Neural crest cell (in vitro differentiated cells): ENCODE measurements at places on chromosomes 11 and 22. TPM values are rescaled to one million over a fixed set of nuclear protein-coding genes. Genes with fewer than 3 reads are reported as not detected.

The SCGB2A2 gene
- not detected in 2 replicates for total RNA-seq

The MFNG gene
- total RNA-seq = 3.2 and 4.7 TPM in 2 replicates

The FIBP gene
- total RNA-seq = 88.1 and 90.0 TPM in 2 replicates

The HBG2 gene
- not detected in 2 replicates for total RNA-seq

The IL18BP gene
- total RNA-seq = 10.7 and 10.8 TPM in 2 replicates

The RBM4B gene
- 57.0 and 61.9 TPM in 2 replicates for total RNA-seq

The LUZP2 gene
- total RNA-seq = 0.23 and 0.28 TPM in 2 replicates

The ELFN2 gene
- 0.09 and 0.27 TPM in 2 replicates for total RNA-seq

GRCh38 chr11:73287400-73288101 lies 15.4 kb downstream of the P2RY6 start:
- no peaks in the 10 kb centered on the region for H3K36me3 ChIP-seq
- no peak for DNase-seq
- no peak overlapping the region for H3K4me3 ChIP-seq

DNA sequence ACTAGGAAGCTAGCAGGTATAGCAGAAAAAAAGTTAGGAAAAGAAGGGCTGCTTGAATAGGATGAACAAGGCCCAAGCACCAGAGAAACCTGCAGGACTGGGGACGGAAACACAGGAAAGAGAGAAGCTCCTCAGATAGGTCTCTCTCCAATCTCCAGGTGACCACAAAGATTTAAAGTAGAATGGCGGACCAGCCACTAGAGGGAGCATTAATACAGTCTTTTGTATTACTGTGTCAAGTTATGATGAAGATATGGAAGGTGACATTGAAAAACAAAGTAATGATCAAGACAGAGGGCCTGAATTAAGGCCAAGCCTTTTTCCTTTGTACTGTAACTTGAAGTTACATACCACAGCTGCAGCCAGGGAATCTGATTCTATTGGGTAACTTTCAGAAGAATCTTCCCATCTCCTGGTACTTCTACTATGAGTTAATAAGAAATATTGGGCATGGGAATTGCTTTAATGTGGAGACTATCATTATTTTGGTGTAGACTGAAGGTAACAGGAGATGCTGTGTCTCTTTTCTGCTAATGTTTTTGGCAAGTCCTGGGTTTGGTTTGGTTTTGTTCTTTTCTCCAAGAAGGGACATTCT lies 33.8 kb downstream of the OR2AG2 start:
- H3K36me3 ChIP-seq = no peaks in the 10 kb centered on the region
- H3K27ac ChIP-seq = no peak overlapping the region
- H3K4me3 ChIP-seq = no peak overlapping the region
- H3K4me1 ChIP-seq = peaks cover 15% of the 10 kb centered on the region
- DNase-seq = peak; percentile 12

DNA sequence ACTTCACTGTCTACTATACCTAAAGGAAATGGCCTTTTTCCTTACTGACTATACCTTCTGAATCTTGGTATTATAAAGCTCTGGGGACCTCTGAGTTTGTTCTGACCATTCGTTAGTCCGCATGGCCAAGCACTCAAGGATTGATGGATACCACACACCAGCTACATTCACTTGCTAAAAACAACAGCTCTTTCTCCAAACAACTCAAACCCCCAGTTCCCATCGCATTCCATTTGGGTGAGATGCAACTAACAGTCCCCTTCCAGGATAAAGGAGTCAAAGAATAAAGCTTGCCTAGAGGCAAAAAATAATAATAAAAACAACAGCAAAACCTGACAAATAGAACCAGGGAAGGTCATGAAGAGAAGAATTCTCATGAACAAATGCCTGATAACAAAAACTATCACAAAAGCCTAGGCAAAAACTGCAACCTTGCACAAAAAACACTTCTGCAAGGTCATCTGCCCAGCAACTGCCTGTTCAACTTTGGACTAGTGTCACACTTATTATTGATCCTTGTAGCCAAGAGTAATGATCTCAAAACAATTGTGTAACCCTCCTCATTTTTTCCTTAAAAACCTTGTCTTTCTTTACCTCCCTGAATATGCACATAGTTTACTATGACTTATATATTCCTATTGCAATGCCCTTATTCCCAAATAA lies 139.0 kb upstream of the GUCY1A2 start:
- peaks cover 4% of the 10 kb centered on the region for H3K4me1 ChIP-seq
- no peaks in the 10 kb centered on the region for H3K36me3 ChIP-seq
- no peak for DNase-seq
- peaks cover 2% of the 10 kb centered on the region for H3K27me3 ChIP-seq

DNA sequence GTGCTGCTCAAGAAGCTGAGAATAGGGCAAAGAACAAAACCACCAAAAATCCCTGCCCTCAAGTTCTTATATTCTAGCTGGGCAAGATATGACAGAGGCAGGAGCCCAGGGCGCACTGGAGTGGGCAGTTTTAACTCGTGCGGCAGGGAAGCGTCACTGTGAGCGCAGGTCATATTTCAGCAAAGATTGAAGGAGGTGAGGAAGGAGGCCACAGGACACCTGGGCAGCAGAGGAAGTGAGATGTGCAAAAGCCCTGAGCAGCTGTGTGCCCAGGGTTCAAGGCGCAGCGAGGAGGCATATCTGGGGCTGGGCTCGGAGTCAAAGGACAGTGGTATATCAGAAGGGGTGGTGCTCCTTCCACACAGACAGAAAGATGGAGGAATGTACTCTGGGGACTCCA lies 13.5 kb downstream of the KCNC1 start:
- H3K36me3 ChIP-seq = no peaks in the 10 kb centered on the region
- no peaks in the 10 kb centered on the region for H3K27me3 ChIP-seq
- peaks cover under 1% of the 10 kb centered on the region for H3K4me1 ChIP-seq
- no peak for DNase-seq

DNA sequence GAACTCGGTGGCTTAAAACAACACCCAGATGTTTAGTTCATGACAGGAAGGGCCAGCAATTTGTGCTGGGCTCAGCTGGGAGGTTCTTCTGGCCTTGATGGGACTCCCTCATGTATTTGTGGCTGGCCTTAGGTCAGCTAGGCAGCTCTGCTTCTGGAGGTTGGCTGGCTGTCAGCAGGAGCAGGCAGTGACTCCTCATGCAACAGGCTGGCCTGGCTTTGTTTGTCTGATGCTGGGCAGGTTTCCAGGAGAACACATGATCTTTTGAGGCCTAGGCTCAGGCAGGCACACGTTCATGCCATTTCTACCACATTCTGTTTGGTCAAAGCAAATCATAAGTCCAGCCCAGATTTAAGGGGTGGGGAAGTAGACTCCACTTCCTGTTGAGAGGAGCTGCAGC lies 571.2 kb downstream of the TBC1D22A start:
- no peak overlapping the region for H3K4me3 ChIP-seq
- DNase-seq = no peak

DNA sequence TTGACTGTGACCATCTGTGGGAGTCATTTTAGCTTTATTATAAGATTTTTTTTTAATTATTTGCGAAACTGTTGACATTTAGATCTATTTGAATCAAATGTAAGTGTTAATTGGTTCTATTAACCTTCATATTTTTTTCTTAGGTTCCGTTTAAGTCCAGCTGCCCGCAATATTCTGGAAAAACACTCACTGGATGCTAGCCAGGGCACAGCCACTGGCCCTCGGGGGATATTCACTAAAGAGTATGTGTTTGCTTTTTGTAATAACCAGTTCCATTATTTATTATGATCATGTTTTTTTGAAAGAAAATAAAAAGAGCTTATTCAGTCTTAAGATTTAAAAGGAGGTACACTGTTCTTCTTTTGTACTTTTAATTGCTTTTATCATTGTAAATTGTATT lies 43.9 kb downstream of the PDHX start:
- no peak for DNase-seq
- peaks cover 10% of the 10 kb centered on the region for H3K36me3 ChIP-seq
- H3K27ac ChIP-seq = no peak overlapping the region
- H3K27me3 ChIP-seq = no peaks in the 10 kb centered on the region
- H3K4me1 ChIP-seq = no peaks in the 10 kb centered on the region

GRCh38 chr11:86663291-86663690 lies 9.1 kb downstream of the ME3 start:
- DNase-seq = no peak
- H3K27ac ChIP-seq = no peak overlapping the region
- no peak overlapping the region for H3K4me3 ChIP-seq
- no peaks in the 10 kb centered on the region for H3K27me3 ChIP-seq
- peaks cover 10% of the 10 kb centered on the region for H3K36me3 ChIP-seq

DNA sequence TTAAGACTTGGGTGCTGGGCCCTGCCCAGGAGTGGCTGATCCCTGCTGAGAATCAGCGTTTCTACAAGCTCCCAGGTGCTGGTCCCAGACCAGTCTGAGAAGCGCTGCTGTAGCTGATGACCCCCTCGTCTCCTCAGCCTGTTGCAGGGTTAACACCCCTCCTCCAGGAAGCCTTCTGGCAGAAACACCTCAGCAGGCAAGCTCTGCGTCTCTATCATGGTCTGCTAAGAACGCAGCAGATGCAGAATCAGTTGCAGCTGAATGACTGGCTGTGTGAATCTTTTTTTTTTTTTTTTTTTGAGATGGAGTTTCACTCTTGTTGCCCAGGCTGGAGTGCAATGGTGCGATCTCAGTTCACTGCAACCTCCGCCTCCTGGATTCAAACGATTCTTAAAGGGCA lies 132.5 kb downstream of the CACNA1I start:
- no peak overlapping the region for H3K27ac ChIP-seq
- peaks cover 26% of the 10 kb centered on the region for H3K4me1 ChIP-seq
- DNase-seq = no peak
- peaks cover 14% of the 10 kb centered on the region for H3K27me3 ChIP-seq

GRCh38 chr22:19981171-19981960 lies 35.3 kb downstream of the ARVCF start:
- H3K4me1 ChIP-seq = peaks cover 18% of the 10 kb centered on the region
- no peak for DNase-seq
- peaks cover 2% of the 10 kb centered on the region for H3K36me3 ChIP-seq
- no peak overlapping the region for H3K27ac ChIP-seq
- no peaks in the 10 kb centered on the region for H3K27me3 ChIP-seq

DNA sequence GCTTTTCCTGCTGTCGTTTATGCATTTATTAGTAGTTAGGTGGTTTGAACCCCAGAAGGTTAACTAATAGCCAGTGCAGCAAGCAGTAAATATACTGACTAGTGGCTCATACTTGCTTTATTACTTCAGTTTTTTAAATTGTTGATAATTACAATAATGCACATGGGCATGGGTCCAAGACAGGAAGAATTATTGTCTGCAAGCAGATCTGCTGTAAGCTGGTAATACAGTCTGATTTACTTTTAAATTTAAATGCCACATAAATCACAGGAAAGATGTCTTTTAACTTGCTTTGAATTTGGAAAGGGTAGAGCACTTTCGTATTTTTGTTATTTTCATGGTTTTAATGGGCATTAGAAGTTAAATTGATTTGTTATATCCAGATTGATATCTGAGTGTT lies 27.1 kb downstream of the APLP2 start:
- peaks cover 29% of the 10 kb centered on the region for H3K4me1 ChIP-seq
- H3K27ac ChIP-seq = no peak overlapping the region
- H3K36me3 ChIP-seq = peaks cover 5% of the 10 kb centered on the region
- DNase-seq = no peak
- H3K4me3 ChIP-seq = no peak overlapping the region

DNA sequence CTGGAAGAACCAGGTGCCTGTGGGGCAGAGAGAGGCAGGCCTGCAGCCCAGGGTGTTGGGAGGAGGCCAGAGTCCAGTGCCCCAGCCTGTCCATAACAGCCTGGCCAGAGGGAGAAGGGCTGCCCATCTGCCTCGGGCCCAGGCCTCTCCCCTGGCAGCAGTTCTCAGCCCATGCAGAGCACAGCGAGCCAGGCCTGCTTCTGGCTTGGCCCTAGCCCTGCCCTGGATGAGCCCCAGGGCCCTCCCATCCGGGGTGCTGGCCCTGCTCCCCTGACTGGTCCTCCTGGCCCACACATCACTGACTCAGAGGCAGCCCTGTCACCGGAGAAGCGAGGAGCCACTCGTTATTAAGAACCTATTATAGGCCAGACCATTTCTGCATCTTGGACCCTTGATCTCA lies 19.7 kb upstream of the MYRF start:
- no peak overlapping the region for H3K27ac ChIP-seq
- peaks cover 3% of the 10 kb centered on the region for H3K27me3 ChIP-seq
- H3K36me3 ChIP-seq = no peaks in the 10 kb centered on the region
- peaks cover 6% of the 10 kb centered on the region for H3K4me1 ChIP-seq

DNA sequence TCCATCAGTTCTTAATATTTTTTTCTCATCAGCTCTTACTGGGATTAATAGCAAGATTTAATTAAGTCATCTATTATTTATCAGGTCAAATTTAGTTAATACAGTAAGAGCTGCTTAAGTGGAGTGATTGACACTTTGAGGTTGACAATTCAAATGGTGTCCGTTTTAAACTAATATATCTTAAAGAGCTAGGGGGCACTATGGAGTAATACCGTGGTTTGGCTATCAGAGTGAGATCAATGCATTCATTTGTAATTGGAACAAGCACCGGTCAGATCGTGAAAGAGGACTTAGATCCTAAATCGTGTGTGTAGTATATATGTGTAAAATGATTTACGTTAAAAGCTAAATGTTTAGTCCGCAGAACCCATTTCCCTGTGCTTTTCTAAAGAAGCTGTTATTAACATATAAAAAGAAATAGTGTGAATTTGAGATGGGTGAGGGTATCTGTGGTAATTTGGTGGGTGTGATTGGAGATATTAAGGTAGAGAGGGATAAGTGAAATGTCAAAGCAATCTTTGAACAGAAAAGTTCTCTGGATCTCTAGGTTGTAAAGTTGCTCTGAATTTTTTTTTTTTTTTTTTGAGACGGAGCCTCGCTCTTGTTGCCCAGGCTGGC lies 2.3 kb downstream of the SIK2 start:
- no peaks in the 10 kb centered on the region for H3K36me3 ChIP-seq
- H3K4me1 ChIP-seq = peaks cover 30% of the 10 kb centered on the region
- no peaks in the 10 kb centered on the region for H3K27me3 ChIP-seq
- no peak overlapping the region for H3K27ac ChIP-seq

- H3K27me3 ChIP-seq = peaks cover 25% of the 10 kb centered on the region
- H3K4me3 ChIP-seq = peak within 1 kb of the TSS; percentile 70
- H3K27ac ChIP-seq = no peak within 1 kb of the TSS
- DNase-seq = peak; percentile 3
- peaks cover 27% of the 10 kb centered on the region for H3K4me1 ChIP-seq
- no peaks in the 10 kb centered on the region for H3K36me3 ChIP-seq
Measured at GRCh38 chr11:78022397-78023396, at the start of gene KCTD14. KCTD14 (minus strand) TSS chr11:78023276; CDS start chr11:78023249, 27 bp downstream.

DNA sequence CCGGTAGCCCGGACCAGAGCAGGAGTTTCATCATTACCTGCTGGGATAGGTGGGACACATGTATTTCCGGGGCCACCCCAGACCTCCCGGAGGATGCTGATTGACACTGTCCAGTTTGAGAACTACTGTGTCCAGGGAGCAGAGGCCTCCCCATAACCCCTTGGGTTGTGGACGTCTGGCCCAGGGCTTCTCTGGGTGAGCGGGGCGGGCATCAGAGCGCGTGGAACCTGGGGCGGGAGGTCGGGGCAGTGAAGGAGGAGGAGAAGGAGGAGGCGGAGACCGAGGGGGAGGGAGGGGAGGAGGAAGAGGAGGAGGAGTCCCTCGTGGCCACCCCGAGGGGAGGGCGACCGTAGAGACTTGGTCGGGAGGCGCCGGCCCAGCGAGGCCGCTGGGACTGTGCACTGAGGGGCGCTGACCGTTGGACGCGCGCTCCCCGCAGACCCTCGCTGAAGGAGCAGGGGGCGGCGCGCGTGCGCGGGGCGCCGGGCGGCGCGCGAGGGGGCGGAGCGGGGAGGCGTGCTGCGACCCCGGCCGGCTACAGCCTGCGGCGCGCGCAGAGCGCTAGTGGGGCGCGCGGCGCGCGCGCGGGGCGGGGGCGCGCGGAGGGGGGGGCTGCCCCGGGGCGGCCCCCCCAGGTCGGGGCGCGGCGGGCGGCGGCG lies at the start of gene GRK3:
GRK3 (plus strand) TSS at position 356 of the 659 bp plus-strand sequence. CDS start 366 bp downstream, outside the sequence.
- no peaks in the 10 kb centered on the region for H3K36me3 ChIP-seq
- H3K4me3 ChIP-seq = peak within 1 kb of the TSS; percentile 94
- H3K27ac ChIP-seq = no peak within 1 kb of the TSS
- peak; percentile 67 for DNase-seq
- H3K4me1 ChIP-seq = peaks cover 36% of the 10 kb centered on the region
